WTC11 (cell line): ENCODE measurements at places on chromosomes 6 and 20.

DNA sequence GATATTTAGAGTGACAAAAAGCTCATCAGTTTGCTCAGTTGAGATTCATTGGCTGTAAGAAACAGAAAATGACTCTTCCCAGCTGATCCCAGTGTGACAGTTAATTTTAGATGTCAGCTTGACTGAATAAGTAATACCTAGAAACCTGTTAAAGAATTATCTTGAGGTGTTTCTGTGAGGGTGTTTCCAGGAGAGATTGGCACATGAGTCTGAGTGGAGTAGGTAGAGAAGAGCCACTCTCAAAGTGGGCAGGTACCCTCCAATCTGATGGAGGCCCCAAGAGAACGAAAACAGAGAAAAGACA, 200.8 kb upstream of the BTBD3 start:
- DNase-seq, result no peak
- no peak overlapping the region for H3K27ac ChIP-seq
- no peaks in the 10 kb centered on the region; the same call in 1 of the 2 replicates for H3K27me3 ChIP-seq
- H3K4me1 ChIP-seq, result peaks cover 58% of the 10 kb centered on the region
- H3K36me3 ChIP-seq, result no peaks in the 10 kb centered on the region

GRCh38 chr20:49863666-49864065, 51.0 kb downstream of the SLC9A8 start:
- H3K27ac ChIP-seq, result no peak overlapping the region
- H3K4me1 ChIP-seq, result peaks cover 26% of the 10 kb centered on the region
- H3K4me3 ChIP-seq, result no peak overlapping the region

GRCh38 chr6:112906726-112907125, 559.6 kb downstream of the RFPL4B start:
- no peak overlapping the region for H3K27ac ChIP-seq
- no peak for DNase-seq
- peaks cover 4% of the 10 kb centered on the region for H3K4me1 ChIP-seq
- H3K27me3 ChIP-seq, result no peaks in the 10 kb centered on the region

GRCh38 chr6:37576336-37576737, 76.6 kb upstream of the CCDC167 start:
- peaks cover 8% of the 10 kb centered on the region for H3K4me1 ChIP-seq
- H3K27ac ChIP-seq, result no peak overlapping the region
- DNase-seq, result no peak
- no peaks in the 10 kb centered on the region for H3K36me3 ChIP-seq
- no peak overlapping the region for H3K4me3 ChIP-seq
- peaks cover 2% of the 10 kb centered on the region; the same call in 1 of the 2 replicates for H3K27me3 ChIP-seq

DNA sequence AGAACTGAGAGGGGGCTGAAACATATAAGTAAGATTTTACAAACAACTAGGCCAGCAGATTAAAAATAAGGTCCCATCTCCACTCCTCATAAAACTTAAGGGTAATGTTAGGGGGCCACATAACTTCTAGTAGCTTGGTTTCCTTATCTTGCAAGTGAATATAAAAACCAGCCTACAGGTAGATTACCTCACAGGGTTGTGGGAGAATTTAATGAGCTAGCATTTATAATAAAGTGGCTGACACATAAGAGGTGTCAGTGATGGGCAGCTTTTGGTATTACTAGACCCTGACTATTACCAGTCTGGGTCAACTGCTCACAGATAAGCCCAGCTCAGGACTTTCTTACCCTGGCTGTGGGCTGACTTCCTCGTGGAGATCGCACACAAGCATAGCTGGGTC, 9.2 kb upstream of the PPP1R14C start:
- no peak overlapping the region for H3K27ac ChIP-seq
- H3K36me3 ChIP-seq, result 0 out of 2 replicates have a peak, but pooled peaks cover 2% of the 10 kb centered on the region
- peaks cover 6% of the 10 kb centered on the region for H3K27me3 ChIP-seq
- peaks cover 7% of the 10 kb centered on the region for H3K4me1 ChIP-seq
- no peak for DNase-seq
- H3K4me3 ChIP-seq, result no peak overlapping the region

GRCh38 chr20:63552481-63553249, 1.3 kb upstream of the FNDC11 start:
- peaks cover 22% of the 10 kb centered on the region for H3K4me1 ChIP-seq
- H3K27me3 ChIP-seq, result no peaks in the 10 kb centered on the region
- DNase-seq, result no peak
- peak overlapping the region; percentile 53 for H3K4me3 ChIP-seq
- peak overlapping the region; percentile 79; the same call in 1 of the 2 replicates for H3K27ac ChIP-seq

GRCh38 chr6:3651698-3652229, 99.7 kb downstream of the PXDC1 start:
- no peak overlapping the region for H3K4me3 ChIP-seq
- no peaks in the 10 kb centered on the region for H3K4me1 ChIP-seq
- no peaks in the 10 kb centered on the region for H3K36me3 ChIP-seq
- no peak for DNase-seq
- peaks cover 3% of the 10 kb centered on the region; the same call in 1 of the 2 replicates for H3K27me3 ChIP-seq

GRCh38 chr6:129340983-129341382, 369.0 kb downstream of the ARHGAP18 start:
- peaks cover 15% of the 10 kb centered on the region for H3K4me1 ChIP-seq
- H3K27me3 ChIP-seq, result no peaks in the 10 kb centered on the region
- H3K36me3 ChIP-seq, result no peaks in the 10 kb centered on the region

- no peak overlapping the region for H3K27ac ChIP-seq
- no peak overlapping the region for H3K4me3 ChIP-seq
- no peaks in the 10 kb centered on the region for H3K36me3 ChIP-seq
- no peaks in the 10 kb centered on the region for H3K27me3 ChIP-seq
- H3K4me1 ChIP-seq, result peaks cover 8% of the 10 kb centered on the region; the same call in 1 of the 2 replicates
These were observed 5.3 kb upstream of the TGM2 start for GRCh38 chr20:38170219-38170825.

DNA sequence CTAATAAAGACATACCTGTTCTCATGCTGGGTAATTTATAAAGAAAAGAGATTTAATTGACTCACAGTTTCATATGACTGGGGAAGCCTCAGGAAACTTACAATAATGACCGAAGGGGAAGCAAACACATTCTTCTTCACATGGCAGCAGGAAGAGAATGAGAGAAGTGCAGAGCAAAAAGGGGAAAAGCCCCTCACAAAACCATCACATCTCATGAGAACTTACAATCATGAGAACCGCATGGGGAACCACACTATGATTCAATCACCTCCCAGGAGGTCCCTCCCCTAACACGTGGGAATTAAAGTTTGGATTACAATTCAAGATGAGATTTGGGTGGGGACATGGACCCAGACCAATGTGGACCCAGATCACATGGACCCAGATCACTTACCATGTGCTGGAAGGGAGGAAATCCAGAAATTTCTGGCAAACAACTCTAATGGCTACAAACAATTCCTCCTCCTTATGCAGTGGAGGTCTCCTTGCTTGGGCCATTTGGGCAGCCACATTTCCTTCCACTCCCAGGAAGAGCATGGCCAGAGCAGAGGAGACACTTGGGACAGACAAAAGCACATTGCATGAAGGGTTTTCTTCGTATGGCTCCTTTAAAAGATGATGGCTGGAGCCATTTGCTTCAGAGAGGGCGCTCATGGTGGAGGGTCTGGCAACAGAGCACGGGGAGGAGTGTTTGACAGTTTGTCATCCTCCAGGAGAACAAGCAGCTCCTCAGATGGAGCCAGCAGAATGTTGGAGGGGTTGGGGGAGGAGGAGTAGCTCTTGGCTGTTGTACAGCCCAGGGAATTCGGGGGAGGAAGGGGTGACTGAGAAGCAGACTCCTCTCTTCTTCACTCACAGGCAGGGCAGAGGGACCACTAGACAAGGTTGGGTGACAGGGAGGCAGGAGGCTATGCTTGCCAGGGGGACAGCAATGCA, 30.4 kb downstream of the SERPINB9 start:
- no peak overlapping the region for H3K27ac ChIP-seq
- peaks cover 22% of the 10 kb centered on the region for H3K27me3 ChIP-seq
- H3K4me1 ChIP-seq, result peaks cover 57% of the 10 kb centered on the region
- 0 out of 2 replicates have a peak, but pooled peaks cover 3% of the 10 kb centered on the region for H3K36me3 ChIP-seq

DNA sequence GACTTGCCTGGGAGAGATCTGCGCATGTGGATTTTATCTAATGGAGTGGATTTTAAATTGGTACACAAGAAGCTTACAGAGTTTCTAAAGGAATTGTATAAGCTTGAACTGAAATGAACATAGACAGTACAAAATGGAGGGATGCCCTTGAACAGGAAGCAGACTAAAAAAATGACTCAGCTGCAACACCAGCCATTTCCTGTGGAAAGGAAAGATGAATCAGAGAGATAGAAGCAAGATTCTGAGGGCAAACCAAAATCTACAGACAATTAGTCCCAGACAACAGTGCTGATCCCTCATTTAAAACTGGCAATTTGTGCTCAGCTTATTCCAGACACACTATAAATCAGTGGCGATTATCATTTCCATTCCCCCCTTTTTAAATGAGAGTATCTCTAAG, 114.6 kb upstream of the TCF21 start:
- no peaks in the 10 kb centered on the region for H3K27me3 ChIP-seq
- DNase-seq, result no peak
- H3K4me3 ChIP-seq, result no peak overlapping the region

- DNase-seq, result no peak
- H3K27me3 ChIP-seq, result no peaks in the 10 kb centered on the region
- no peak overlapping the region for H3K27ac ChIP-seq
- no peaks in the 10 kb centered on the region for H3K36me3 ChIP-seq
These were observed 33.7 kb downstream of the GJA10 start for GRCh38 chr6:89927791-89928550.

GRCh38 chr6:3355011-3355357, 96.2 kb downstream of the PSMG4 start:
- peak overlapping the region; percentile 51; the same call in 1 of the 2 replicates for H3K27ac ChIP-seq
- H3K4me3 ChIP-seq, result no peak overlapping the region
- peaks cover 89% of the 10 kb centered on the region for H3K4me1 ChIP-seq
- no peaks in the 10 kb centered on the region for H3K27me3 ChIP-seq
- DNase-seq, result no peak
- H3K36me3 ChIP-seq, result no peaks in the 10 kb centered on the region; the same call in 1 of the 2 replicates

- no peak overlapping the region for H3K4me3 ChIP-seq
- no peak for DNase-seq
- peaks cover 4% of the 10 kb centered on the region for H3K4me1 ChIP-seq
- no peak overlapping the region for H3K27ac ChIP-seq
These were observed 37.2 kb upstream of the TSPYL1 start for GRCh38 chr6:116316772-116317467.

- no peak overlapping the region for H3K27ac ChIP-seq
- H3K27me3 ChIP-seq, result no peaks in the 10 kb centered on the region
- DNase-seq, result no peak
- peaks cover 18% of the 10 kb centered on the region for H3K4me1 ChIP-seq
- peaks cover 15% of the 10 kb centered on the region for H3K36me3 ChIP-seq
These were observed 13.6 kb upstream of the C20orf144 start for GRCh38 chr20:33648396-33649004.
